ENCODE measurements at places on chromosomes 12 and 14.

DNA sequence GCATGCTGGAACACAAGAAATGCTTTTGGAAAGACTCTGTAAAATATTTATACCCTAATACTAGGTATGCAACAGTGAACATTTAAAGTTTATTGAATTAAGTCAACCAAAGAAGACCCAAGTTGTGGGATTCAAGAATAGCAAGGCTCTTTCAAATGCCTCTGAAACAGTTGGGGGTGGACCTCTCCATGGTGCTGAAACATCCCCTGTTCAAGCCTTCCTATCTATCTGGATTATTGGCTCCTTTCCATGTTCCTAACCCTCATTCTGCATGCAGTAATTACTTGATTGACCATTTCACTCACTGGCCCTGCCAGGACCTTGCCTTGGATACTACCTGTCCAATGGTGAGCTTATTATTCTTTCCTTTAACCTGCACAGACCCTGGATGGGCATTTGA, 349.7 kb downstream of the NRXN3 start:
- no peaks in the 10 kb centered on the region for H3K4me1 ChIP-seq
- H3K27me3 ChIP-seq: no peaks in the 10 kb centered on the region
- no peak overlapping the region for H3K4me3 ChIP-seq
- no peaks in the 10 kb centered on the region for H3K36me3 ChIP-seq
- no peak overlapping the region for H3K27ac ChIP-seq

GRCh38 chr14:58285132-58285531, 13.2 kb upstream of the ARID4A start:
- H3K36me3 ChIP-seq: peaks cover 25% of the 10 kb centered on the region
- peak overlapping the region; percentile 81 for H3K27ac ChIP-seq
- no peaks in the 10 kb centered on the region for H3K27me3 ChIP-seq
- DNase-seq: no peak

DNA sequence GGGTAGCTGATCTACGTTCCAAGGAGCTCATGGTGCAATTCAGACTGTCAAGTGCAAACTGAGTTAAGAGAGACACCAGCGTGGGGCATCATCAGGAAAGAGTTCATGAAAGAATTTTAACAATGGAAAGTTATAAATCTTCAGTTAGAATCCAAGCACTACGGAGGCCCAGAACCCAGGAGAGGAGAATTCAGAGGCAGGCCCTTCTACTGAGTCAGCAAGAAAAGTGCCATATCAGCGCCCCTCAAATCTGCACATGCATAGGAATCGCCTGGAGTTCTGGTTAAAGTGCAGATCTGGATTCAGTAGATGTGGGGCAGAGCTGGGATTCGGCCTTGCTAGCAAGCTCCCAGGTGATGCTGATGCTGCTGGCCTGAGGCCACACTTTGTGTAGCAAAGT, 45.9 kb downstream of the CHST11 start:
- peaks cover 57% of the 10 kb centered on the region for H3K4me1 ChIP-seq
- H3K27me3 ChIP-seq: no peaks in the 10 kb centered on the region
- DNase-seq: no peak
- H3K27ac ChIP-seq: peak overlapping the region; percentile 99
- no peak overlapping the region for H3K4me3 ChIP-seq

DNA sequence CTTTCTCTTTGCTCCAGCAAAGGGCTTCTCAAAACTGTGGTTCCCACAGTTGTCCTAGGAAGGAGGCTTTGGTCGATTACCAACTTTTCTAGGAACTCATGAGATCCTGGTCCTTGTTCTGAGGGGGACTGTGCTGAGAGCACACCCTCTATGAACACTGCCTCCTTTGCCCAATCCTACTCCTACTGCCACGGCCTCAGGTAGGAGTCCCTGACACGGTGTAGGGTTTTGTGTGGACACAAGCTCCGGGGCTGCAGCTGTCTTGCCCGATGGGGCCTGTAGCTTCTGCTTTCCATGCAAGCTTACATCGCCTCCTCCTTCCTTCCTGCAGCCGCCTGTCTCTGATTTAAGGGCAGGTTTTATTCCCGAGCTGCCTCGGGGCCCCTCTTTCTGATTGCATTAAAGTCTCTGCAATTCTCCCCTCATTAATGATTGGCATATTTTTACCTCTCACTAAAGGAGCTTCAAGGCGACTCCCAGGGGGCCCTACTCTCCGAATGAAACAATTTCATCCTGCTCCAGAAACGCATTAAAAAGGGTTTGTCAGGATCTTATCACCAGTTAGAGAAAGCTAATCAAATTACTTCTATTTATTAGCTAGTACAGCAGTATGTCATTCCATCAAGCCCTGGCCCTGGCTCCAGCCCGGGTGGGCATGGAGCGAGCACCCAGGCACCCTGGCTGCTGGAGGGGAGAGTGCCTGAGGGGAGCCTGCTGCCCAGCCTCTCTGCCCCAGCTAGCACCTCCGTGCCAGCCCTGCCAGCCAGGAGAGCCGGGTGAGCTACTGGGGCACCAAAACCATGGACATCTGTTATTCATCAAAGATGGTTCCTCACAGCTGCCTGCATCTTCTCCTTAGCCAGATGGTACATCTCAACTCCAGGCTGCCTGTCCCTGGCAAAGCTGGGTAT, 38.0 kb upstream of the ESRRB start:
- no peak overlapping the region for H3K27ac ChIP-seq
- no peak overlapping the region for H3K4me3 ChIP-seq
- H3K36me3 ChIP-seq: peaks cover 4% of the 10 kb centered on the region
- no peak for DNase-seq

DNA sequence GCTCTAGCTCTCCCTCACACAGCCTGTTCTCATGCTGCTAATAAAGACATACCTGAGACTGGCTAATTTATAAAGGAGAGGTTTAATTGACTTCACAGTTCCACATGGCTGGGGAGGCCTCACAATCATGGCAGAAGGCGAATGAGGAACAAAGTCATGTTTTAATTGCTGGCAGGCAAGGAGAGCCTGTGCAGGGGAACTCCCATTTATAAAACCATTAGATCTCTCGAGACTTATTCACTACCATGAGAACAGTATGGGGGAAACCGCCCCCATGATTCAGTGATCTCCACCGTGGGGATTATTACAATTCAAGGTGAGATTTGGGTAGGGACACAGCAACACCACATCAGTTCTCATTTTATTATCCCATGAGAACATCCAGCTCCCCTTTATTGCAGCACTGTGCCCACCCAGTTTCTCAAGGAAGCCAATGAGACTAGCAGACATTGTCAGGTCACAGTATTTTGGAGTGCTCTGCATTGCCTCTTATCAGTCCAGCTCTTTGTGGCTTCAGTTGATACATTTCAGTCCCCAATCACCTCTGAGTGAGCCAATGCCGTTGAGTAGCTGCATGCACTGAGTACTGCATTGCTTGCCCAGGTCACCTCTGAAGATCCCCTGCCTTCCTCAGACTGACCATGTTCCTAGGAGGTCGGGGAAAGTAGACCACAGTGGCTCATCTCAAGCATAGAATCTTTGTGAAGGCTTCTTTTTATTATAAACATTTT, 131.2 kb downstream of the CRADD start:
- peak overlapping the region; percentile 35 for H3K27ac ChIP-seq
- H3K4me1 ChIP-seq: peaks cover 7% of the 10 kb centered on the region

DNA sequence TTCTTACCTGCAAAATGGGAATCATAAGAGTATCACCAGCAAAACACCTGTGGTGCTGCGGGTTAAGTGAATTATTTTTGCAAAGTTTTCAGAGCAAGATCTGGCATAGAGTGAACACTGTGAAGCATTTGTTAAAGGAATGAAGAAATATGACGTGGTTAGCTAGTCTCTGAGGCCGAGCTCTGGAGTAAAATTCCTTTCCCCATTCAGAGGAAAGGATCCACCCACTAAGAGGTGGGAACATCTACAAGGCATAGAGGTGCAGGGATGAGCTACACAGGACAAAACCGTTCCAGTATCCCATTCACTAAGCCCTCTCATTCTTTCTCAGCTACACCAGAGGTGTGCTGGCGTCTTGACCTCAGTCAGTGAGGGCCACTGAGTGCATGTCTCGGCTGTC, 48.5 kb downstream of the JAG2 start:
- H3K4me3 ChIP-seq: no peak overlapping the region
- peaks cover 8% of the 10 kb centered on the region for H3K4me1 ChIP-seq
- no peak for DNase-seq
- no peak overlapping the region for H3K27ac ChIP-seq
- H3K36me3 ChIP-seq: peaks cover 2% of the 10 kb centered on the region
- H3K27me3 ChIP-seq: peaks cover 71% of the 10 kb centered on the region

DNA sequence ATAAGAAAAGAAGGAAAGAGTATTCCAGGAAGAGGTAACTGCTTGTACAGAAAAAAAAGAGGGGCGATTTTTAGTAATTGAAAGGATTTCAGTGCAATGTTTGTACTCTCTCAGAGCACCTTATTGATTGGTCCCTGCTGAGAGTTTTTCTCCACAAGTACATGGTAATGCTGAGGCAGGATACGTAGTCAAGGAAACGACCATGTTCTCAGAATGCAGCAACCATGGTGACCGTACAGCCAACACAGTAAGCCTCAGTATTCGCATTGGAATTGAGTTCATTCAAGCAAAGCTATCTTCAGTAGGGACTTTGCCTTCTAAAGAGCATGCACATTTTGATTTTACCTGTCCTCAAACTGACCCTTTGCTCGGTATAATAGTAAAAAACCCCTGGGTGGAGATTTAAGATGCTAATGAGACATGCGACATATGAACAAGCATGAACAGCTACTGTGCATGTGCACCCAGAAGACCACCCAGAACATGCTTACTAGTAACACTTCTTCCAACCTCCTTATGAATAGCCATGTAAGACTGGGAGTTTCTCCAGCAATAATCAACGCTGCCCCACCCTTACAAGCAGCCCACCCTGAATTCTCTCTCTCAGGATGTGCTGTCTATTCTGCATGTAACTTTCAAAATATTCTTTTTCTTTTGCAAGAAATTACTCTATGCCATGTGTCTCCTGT, 6.2 kb upstream of the SLC41A2 start:
- H3K4me1 ChIP-seq: peaks cover 5% of the 10 kb centered on the region
- peaks cover 25% of the 10 kb centered on the region for H3K27me3 ChIP-seq
- H3K36me3 ChIP-seq: no peaks in the 10 kb centered on the region
- no peak overlapping the region for H3K4me3 ChIP-seq
- no peak for DNase-seq

DNA sequence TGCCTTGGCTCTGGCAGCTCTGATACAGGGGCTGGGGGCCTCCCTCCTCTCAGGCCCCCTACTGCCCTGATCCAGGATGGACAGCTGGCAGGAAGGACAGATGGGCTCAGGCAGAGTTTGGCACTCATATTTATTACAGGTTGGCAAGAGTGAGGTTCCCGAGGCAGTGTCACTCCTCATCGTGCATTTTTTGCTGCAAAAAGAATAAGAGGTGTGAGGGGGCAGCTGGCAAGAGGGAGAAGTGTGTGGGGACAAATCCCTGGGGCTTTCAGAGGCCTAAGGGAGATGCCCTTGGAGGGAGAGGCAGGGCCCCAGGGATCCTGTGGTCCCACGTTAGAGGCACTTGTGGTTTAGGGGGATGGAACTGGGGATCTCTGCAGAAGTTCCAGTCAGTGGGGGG, 5.0 kb downstream of the CMTM5 start:
- H3K4me3 ChIP-seq: no peak overlapping the region
- peaks cover 47% of the 10 kb centered on the region for H3K27me3 ChIP-seq
- H3K36me3 ChIP-seq: no peaks in the 10 kb centered on the region

DNA sequence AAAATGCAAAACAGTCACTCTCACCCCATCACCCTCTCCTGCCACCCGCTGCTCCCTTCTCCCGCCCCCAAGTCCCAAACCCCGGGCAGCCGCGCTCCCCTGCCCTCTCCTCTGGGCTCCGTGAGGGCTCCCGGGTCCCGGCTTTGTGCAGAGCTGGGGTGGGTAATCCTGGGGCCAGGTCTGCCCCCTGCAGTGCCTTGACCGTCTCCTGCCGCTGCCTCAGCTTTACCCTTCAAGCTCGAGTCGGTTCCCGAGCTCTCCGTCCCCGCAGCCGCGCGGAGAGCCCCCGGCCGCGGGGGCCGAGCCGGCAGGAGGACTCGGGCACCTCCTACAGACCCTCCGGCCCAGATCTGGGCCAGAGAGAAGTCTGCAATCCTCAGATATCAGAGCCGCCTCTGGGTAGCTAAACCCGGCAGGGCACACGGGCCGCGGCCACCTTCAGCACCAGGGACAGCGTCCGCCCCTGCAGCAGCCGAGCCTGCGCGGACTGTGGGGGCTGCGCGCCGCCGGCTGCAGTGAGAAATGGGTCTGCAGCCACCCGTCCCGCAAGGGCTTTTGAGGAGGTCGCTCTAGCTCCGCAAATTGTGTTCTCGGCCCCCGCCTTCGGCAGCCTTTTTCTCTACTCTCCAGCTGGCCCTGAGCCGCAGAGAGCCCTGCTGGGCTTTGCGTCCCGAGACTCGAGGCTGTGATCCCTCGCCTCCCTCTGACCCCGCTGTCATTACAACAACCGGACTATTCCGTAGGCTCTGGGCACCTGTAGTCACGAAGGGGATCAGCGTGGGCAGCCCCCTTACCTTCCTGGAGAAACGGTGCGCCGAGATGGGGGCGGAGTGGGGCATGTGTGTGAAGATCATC, 1.2 kb downstream of the PRMT8 start:
- H3K27me3 ChIP-seq: peaks cover 76% of the 10 kb centered on the region
- no peak overlapping the region for H3K27ac ChIP-seq

- H3K27ac ChIP-seq: no peak overlapping the region
- H3K36me3 ChIP-seq: peaks cover 10% of the 10 kb centered on the region
- DNase-seq: no peak
- peaks cover 2% of the 10 kb centered on the region for H3K4me1 ChIP-seq
- peaks cover 52% of the 10 kb centered on the region for H3K27me3 ChIP-seq
Observed at GRCh38 chr14:64245491-64245890, 48.7 kb downstream of the ESR2 start.

- no peaks in the 10 kb centered on the region for H3K4me1 ChIP-seq
- H3K27me3 ChIP-seq: peaks cover 5% of the 10 kb centered on the region
- DNase-seq: no peak
- H3K27ac ChIP-seq: no peak overlapping the region
- no peaks in the 10 kb centered on the region for H3K36me3 ChIP-seq
Observed at GRCh38 chr12:41605545-41606305, 417.6 kb downstream of the PDZRN4 start.

Measured in T-helper 17 cell (primary cell).